GM06990 (cell line): ENCODE measurements at places on chromosomes 3 and 15.

DNA sequence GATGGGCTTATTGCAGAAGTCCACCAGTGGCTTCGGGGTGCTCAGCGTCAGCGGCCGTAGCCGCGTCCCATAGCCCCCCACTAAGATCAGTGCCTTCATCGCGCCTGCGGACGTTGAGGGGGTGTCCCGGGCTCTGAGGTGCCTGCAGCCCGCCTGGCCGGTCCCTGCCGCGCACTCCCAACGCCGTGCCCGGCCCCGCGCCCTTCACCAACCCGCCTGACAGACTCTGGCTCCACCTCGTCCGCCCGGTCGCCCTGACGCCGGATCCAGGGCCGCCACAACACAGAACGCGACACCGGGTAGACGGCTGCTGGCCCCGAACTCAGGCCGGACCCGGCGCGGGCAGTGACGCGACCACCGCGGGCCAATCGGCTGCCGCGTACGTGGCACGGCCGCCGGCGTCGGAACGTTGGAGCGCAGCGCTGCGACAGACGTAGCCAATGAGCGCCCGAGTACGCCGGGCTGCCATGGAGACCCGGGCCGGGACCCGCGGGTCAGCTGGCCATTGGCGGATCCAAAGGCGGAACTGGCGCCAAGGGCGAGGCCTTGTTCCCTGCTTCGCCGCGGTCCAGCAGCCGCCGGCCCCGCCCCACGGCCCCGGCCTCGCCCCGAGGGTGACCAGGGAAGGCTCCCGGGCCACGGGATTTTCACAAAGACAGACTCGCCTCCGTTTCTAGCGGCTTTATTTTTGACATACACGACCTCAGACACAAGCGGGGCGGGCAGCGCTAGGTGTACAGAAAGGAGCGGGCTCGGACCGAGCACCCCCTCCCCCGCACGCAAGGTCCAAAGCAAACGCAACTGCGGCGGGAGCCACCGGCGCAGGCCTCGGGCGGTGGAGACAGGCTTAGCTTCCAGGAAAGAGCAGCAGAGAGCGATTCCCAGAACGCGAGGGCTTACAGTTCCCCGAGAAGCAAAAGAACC, at the start of gene GMPPB:
Gene GMPPB, minus strand, starts transcription at position 324 of the 924 bp plus-strand sequence. Its CDS starts 225 bp downstream, at position 99.
- peak; percentile 98 for DNase-seq

GRCh38 chr15:76904461-76905012, 603 bp downstream of the SCAPER start:
- peak; percentile 29 for DNase-seq

GRCh38 chr3:172145031-172145686, 105.8 kb downstream of the FNDC3B start:
- DNase-seq = no peak

DNA sequence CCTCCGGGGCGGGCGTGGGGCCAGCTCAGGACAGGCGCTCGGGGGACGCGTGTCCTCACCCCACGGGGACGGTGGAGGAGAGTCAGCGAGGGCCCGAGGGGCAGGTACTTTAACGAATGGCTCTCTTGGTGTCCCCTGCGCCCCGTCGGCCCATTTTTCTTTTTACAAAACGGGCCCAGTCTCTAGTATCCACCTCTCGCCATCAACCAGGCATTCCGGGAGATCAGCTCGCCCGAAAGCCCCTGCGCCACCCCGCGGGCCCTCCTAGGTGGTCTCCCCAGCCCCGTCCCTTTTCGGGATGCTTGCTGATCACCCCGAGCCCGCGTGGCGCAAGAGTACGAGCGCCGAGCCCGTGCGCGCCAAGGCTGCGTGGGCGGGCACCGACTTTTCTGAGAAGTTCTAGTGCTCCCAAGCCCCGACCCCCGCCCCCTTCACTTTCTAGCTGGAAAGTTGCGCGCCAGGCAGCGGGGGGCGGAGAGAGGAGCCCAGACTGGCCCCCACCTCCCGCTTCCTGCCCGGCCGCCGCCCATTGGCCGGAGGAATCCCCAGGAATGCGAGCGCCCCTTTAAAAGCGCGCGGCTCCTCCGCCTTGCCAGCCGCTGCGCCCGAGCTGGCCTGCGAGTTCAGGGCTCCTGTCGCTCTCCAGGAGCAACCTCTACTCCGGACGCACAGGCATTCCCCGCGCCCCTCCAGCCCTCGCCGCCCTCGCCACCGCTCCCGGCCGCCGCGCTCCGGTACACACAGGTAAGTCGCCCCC, at the start of gene THBS1:
Gene THBS1, plus strand, starts transcription at position 595 of the 757 bp plus-strand sequence. CDS start 779 bp downstream, outside the sequence.
- DNase-seq = peak; percentile 24
